ENCODE measurements at places on chromosomes 4 and X. TPM values are rescaled to one million over a fixed set of nuclear protein-coding genes. Genes with fewer than 3 reads are reported as not detected.

- no peak for DNase-seq
Observed at GRCh38 chr4:52197306-52197705, 146.2 kb downstream of the SPATA18 start.

- peak; percentile 4 for DNase-seq
Observed at GRCh38 chrX:22310779-22311178, 38.1 kb downstream of the CBLL2 start.

DNA sequence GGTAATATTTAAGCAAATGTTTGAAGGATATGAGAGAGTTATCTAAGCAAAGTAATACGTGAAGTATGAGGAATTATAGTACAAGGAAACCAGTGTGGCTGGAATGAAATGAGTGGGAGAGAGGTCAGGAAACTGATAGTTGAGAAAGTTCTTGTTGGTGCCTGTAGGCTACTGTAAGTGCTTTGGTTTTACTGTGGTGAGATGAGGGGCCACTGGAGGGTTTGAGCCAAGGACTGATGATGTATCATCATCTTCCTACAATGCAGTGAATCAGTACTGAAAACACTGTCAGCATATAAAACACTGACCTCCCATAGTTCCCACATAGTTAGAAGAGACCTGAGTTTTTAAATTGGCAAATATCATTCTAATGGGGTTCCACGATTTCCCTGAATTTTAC lies 367.5 kb upstream of the CTSO start:
- peak; percentile 71 for DNase-seq

DNA sequence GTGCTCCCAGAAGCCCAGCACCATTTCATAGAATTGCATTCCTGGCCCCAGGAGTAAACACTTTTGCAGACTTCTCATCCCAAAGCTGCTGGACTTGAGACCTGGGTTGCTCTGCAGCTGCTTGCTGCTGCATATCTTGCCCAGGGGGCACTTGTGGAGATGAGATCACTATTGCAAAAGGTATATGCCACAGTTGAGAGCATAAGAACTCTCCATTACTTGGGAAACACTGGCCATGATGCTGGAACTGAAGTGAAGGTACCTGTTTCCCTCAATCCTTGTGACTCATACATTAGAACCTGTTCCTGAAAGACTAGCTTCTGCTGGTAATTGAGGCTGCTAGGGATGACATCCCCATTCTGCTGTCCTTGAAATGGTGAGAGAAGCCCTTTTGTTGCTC lies 43.1 kb upstream of the WDR1 start:
- DNase-seq: no peak

DNA sequence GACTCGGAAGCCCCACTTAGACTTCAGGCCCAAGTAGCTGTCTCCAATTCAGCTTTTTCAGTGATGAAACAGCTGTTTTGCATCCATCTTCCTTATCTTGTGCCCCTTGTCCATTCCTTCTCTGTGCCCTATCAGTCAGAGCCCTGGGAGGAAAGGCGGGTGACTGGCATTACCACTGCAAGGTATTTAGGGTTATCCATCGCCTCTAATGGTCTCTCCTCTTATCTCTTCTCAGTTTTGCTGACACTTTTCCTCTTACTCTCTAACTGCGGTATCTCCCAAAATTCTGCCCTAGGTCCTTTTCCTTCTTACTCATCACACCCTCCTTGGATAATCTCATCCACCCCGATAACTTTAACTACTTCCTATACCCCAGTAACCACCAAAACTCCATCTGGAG lies 13.7 kb downstream of the GAB3 start:
- no peak for DNase-seq

GRCh38 chrX:22338740-22339139 lies 66.0 kb downstream of the CBLL2 start:
- DNase-seq: peak; percentile 46

DNA sequence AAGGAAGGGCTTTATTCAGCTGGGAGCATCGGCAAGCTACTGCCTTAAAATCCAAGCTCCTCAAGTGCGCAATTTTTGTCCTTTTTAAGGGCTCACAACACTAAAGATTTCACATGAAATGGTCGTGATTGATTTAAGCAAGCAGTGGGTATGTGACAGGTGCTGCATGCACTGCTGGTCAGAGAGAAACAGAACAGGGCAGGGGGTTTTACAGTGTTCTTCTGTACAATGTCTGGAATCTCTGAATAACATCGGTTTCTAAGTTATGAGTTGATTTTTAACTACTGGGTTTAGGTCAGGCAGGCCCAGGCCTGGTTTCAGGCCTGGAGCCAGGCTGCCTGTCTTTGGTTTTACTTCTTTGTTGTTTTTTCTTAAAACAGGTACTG lies 6.0 kb downstream of the UGT2B17 start:
- no peak for DNase-seq

DNA sequence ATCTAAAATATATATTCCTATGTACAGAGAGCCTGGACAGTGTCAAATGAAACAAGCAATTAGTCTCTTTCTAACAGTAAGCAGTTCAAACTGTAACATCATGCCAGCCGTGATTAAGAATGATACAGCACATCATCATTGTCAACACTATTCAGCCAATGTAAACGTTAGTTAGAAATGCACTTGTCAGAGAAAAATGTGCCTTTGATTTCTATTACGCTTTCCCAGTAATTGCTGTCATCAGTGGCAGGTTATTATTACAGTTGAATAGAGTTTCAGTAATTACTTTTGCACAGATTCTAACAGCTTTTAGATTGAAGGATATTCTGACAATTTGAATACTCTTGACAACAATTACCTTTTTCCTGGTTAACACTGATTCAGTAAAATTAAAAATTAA lies 1007.1 kb downstream of the SH3BGRL start:
- DNase-seq: no peak

GRCh38 chr4:85697854-85698253 lies 222.9 kb downstream of the ARHGAP24 start:
- DNase-seq: no peak

DNA sequence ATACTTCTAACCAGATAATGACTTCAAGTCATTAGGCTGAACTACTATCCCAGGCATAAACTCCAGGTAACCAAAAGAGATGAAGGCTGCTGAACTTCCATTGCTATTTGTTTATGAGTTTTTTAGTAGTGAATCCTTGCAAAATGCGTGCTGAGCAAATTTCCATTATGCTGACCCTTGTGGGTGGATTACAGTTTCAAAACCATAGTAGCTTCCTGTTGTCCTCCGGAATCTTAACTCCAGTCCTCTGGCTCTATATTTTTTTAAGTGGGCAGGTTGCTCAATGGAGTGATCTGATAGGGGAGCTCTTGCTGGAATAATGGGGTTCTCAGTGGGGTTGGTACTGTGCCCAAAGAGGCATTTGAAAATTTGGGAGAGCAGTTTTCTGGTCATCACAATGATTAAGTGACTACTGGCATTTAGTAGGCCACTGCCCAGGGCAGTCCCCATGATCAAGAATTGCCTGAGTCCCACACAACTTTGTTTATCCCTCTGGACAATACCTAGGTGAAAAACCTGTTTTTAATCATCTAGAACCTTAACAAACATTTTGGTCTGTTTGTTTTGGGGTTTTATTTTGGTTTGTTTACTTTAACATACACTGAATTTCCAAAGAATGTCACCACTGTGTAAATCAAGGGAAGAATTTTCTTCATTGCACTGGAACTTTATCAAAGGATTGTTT lies 302.3 kb upstream of the GATB start:
- DNase-seq: no peak

- no peak for DNase-seq
Observed at GRCh38 chr4:153472122-153473037, 6.2 kb downstream of the TMEM131L start.

GRCh38 chrX:11180571-11180970 lies 69.4 kb downstream of the HCCS start:
- peak; percentile 52 for DNase-seq

DNA sequence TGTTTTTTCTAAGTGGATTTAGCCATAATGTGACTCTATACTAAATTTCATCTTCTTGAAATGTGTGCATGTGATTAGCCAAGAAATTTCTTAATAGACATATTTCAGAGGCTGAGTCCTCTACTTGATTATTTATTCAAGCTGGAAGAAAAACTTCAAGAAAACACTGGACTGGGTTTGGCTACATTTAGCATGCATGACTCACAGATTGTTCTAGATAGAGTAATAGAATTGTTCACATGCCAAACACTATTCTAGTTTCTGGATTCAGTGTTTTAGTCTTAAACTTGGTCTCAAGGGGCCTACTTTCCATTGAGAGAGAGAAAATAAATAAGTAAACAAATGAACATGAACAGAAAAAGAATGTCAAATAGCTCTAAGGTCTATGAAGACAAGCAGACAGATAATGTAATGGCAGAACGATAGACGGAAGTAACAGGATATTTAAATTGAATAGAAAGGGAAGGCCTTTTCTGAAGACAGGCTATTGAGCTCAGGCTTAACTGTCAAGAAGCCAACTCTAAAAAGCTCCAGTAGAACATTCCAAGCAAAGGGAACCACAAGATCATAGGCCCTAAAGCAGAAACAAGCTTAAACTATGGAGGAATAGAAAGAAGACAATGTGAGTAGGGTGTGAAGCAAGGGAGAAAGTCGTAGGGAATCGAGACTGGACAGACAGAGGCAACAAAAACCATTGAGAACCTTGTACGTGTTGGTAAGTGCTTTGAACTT lies 104.6 kb downstream of the TMEM144 start:
- DNase-seq: peak; percentile 87

DNA sequence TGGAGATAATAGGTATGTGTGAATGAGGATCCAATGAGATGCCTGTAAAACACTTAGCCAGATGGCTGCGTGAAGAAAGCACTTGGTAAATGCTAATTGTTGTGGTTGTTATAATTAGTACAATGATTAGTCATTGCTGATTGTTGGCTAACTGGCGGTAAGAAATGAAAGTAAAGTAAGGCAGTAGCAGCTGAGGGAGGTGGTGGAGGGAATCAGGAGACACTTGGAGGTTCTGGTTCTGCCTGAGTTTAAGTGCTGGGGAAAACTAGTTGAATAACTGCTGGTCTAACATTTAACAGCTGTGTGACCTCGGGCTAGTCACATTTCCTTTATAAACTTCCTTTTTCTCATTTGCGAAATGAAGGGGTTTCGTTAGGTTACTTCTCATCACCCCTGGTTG lies 30.9 kb downstream of the CD38 start:
- DNase-seq: no peak

RBM46 gene
- total RNA-seq: not detected

NUDT10 gene
- total RNA-seq: 0.75 TPM

CHRDL1 gene
- not detected for total RNA-seq

JADE3 gene
- 8.2 TPM for total RNA-seq

Measured in foreskin keratinocyte (primary cell).